NCI-H1694 treated with DMSO at 0.1 percent for 48 hours (cell line): ENCODE measurements at places on chromosomes 1 and 21.

DNA sequence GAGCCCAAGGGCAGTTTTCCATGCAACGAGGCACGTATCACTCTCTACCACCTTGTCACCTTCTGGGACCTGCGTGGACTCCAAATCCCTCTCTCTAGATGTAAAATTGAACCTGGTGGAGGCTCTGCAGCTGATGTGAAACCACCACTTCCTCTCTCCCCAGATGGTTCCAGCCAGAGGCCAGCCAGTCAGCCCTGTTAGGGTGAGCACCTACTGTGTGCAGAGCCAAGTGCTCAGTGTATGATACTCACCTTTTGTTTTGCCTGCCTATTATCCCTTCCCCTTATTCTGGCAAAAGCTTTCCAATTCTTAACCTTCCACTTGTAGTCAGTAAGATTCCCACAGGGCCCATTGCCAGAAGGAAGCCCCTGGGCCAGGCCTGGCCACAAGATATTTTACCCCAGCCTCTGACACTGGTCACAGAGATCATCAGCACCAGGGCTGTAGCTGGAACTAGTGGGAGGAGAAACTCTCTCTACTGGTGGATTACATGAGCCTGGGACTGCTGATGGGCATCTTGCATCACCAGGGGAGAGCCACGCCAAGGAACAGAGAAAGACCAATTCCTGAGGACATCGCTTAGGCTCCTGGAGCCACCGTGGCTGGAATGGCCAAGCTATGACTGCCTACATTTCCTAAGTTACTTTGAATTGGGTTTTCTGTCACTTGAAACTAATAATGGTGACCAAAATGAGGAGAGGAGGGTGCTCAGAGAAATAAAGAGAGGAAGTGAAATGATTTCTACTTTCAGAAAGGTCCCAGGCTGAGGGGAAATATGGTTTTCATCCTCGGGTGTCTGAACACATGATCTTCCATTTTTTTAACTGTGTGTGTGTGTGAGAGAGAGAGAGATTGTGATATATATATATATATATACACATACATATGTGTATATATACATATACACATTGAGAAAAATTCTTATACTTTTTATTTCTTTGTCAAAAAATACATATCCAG lies 26.6 kb upstream of the RD3 start:
- no peak for DNase-seq

DNA sequence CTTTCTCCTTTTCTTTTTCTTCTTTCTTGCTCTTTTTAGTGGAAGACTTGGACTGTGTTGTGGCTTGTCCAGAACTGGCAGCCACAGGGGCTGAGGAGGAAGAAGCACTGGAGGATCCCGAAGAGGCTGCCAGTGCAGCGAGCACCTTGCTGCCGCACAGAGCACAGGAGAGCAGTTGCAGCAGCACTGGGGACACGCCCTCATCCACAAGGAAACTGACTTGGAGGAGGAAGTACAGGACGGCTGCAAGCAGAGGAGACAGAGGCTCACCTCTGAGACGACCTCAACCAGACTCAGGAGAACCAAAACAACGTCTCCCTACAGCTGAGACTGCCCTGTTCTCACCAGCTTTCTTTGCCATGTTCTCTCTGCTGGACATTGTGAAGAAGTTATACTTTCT lies 88.9 kb downstream of the UBR4 start:
- no peak for DNase-seq

GRCh38 chr1:242854466-242854865 lies 330.0 kb upstream of the PLD5 start:
- no peak for DNase-seq

- DNase-seq: no peak
Observed at GRCh38 chr1:230068952-230069684, 2.1 kb downstream of the GALNT2 start.

GRCh38 chr1:23283667-23284602 lies 60.1 kb downstream of the HNRNPR start:
- DNase-seq: no peak

DNA sequence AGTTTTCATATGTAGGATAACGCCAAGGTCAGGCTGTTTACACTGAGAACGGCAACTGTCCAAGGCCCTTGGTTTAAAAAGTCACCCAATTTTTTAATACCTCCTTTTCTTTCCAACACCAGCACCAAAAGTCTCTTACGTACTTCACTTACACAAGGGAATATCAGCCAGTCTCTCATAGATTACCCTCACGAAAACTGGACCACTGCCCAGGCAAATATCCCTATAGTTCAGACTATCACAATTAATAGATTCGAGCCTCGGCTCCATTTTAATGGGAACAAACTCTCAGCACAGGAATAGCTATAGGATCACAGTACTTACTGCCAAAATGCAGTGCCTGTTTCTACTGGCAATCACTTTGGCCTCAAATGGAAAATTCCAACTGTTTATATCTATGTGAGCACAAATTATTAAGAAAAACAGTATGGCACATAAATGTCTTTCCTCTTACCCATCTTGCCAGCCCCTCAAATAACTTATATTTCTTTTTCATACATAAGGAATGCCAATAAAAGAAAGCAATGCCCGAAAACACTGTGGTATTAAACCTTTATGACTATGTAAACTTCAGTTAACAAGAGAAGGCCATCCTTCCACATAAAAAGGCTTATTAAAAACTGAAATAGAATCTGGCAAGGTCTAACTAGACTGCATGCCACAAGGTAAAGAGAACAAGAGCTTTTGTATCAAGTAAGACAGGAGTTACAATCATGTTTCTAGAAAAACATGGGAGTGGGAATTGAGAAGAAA lies 97.8 kb downstream of the SLC45A1 start:
- DNase-seq: no peak
